ENCODE measurements at places on chromosomes 5 and 9.

- DNase-seq: no peak
These were observed 31.4 kb upstream of the ANKRD55 start for GRCh38 chr5:56264417-56265025.

- no peak for DNase-seq
These were observed 286.4 kb downstream of the EBF1 start for GRCh38 chr5:158813275-158813674.

GRCh38 chr9:33818167-33818846 lies 1.3 kb downstream of the UBE2R2 start:
- no peak for DNase-seq

- DNase-seq: peak; percentile 16
These were observed 40.5 kb upstream of the CTSL start for GRCh38 chr9:87685441-87685840.

DNA sequence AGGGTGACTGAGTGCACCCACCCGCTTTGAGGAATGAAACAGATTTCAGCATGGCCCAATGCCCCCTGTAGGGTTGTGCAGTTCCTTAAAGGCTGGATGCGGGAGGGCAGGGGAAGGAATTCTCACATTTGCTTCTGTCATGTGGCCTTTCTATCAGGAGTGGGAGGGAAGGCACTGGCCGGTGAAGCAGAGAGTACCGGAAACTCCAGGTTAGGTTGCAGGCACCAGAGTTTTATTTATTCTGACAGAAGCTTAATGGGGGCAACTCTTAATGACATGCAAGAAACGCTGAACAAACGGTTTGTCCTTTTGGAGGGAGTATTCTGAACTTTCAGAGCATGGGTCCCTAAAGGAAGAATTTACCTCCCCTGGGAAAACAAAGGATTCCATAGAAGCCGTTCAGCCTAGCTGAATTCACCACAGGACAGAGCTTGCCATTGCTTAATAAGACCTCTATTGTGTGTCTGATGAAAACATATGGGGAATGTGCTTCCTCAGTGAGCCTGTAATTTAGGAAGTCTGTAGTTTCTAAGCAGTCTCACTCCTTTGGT lies 44.1 kb upstream of the EQTN start:
- DNase-seq: no peak

DNA sequence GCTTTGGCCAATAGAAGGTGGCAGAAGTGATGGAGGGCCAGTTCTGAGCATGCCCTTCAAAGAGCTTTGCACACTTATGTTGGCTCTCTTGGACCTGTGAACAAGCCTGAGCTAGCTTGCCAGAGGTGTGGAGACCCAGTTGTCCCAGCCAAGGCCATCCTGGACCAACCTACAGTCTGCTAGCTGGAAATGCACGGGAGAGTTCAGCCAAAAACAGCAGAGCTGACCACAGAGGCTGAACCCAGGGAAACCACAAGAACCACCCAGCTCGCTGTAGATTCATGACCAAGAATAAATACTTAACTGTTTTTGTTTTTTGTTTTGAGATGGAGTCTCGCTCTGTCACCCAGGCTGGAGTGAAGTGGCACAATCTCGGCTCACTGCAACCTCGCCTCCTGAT lies 65.4 kb upstream of the HAND1 start:
- DNase-seq: no peak

DNA sequence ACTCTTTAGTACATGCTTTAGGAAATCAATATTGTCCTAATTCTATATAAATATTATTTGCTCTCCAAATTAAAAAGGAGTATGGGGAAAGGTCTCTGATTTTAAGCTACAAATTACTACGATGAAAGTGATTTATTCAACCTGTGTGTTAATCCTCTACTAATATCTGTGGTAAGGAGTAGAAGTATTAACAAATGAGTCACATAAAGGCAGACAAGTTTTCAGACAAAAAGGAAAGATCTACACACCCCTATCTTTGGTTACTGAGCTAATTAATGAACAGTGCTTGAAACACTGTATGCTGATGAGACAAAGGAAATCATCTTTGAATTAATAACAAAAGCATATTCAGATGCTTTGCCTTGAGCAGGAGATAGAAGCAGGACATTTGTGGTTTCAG lies 15.9 kb downstream of the LOX start:
- DNase-seq: no peak

- no peak for DNase-seq
These were observed 72.3 kb downstream of the NIPSNAP3B start for GRCh38 chr9:104836235-104836634.

- DNase-seq: no peak
These were observed 818.6 kb downstream of the CDH18 start for GRCh38 chr5:19169426-19169825.

- DNase-seq: no peak
These were observed 68.0 kb upstream of the MAMDC2 start for GRCh38 chr9:69975681-69976080.

DNA sequence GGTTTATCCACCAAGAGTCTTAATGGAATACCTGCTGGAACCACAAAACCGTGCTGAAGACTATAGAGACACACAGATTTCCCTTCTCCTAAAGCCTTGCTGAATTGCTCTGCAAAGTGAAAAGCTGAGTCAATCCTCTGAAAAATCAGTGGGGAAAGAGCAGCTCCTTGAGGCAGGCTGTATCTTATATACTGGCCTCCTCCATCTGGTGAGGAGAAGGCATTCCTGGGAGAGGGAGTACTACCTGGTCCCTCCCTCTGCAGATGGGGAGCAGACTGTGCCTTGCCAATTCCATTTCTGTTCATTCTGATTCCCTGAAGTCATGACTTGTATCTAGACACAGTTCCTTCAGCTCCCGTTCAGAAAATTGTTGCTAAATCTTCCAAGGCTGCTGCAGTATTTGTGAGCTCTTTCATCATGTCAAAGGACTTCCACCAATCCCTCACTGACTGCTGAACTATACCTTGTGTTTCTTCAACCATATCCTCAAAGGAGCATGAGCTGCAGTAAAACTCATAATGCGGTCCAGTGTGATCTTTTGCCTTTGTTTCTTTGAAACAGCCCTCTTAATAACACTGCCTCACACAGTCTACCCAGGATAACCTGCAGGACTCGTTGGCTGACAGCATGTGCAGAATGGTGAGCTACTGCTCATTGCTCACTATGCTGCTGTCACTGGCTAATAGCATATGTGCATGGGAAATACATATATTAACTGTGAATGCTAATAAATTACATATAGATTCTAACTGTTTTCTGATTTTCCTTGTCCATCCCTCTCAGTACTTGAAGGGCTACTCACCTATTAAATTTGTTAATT lies 84.5 kb downstream of the FOXD1 start:
- no peak for DNase-seq

GRCh38 chr5:178478370-178478769 lies 111.8 kb downstream of the COL23A1 start:
- DNase-seq: no peak

DNA sequence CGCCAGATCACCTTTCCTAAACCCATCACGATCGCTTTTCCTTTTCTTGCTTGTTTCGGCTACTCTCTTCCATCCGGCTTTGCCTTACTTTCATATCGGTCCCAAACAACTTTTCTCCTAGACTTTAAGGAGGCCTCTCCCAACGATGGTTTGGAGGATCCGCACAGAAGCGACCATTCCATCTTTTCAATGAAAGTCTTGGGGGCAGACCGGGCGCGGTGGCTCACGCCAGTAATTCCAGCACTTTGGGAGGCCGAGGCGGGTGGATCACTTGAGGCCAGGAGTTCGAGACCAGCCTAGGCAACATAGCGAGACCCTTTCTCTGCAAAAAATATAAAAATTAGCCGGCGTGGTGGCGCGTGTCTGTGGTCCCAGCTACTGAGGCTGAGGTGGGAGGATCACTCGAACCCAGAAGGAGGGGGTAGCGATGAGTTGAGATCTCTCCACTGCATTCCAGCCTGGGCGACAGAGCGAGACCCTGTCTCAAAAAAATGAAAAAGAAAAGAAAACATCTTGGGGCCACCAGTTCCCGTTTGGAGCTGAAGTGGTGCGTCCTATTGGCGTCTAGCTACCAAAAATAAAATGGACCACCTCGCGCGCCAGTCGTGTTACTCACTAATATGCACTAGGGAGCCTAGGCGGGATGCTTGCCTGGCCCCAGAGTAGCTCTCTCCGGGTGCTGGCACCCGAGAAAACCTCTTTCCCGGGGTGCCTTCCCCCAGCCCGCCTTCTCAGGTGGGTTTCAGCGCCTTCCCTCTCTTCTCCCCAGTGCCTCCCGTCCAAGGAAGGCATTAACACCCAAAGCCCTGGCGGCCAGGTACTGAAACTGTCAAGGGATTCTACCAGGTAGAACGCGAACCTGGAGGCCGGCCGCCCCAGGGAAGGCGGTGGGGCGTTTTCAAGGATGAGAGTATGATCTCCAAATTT lies 800 bp upstream of the AP3B1 start:
- DNase-seq: peak; percentile 29

DNA sequence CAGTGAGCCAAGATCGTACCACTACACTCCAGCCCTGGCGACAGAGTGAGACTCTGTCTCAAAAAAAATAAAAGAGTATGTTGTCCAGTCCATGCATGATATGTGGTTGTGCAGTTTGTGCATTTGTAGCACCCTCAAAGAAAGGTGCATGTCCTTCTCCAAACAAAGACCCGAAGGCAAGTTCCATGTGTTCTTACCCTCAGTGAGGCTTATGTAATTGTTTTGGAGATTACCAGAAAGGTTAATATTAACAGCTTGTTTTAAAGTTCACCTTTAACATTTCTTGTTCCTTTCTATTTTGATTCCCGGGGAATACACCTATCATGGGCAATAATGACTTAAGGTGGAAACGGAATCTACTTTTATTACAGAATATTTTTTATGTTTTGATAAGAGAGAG lies 22.3 kb downstream of the KIAA1191 start:
- DNase-seq: no peak

- no peak for DNase-seq
These were observed 150.7 kb upstream of the RASA1 start for GRCh38 chr5:87116825-87117512.

DNA sequence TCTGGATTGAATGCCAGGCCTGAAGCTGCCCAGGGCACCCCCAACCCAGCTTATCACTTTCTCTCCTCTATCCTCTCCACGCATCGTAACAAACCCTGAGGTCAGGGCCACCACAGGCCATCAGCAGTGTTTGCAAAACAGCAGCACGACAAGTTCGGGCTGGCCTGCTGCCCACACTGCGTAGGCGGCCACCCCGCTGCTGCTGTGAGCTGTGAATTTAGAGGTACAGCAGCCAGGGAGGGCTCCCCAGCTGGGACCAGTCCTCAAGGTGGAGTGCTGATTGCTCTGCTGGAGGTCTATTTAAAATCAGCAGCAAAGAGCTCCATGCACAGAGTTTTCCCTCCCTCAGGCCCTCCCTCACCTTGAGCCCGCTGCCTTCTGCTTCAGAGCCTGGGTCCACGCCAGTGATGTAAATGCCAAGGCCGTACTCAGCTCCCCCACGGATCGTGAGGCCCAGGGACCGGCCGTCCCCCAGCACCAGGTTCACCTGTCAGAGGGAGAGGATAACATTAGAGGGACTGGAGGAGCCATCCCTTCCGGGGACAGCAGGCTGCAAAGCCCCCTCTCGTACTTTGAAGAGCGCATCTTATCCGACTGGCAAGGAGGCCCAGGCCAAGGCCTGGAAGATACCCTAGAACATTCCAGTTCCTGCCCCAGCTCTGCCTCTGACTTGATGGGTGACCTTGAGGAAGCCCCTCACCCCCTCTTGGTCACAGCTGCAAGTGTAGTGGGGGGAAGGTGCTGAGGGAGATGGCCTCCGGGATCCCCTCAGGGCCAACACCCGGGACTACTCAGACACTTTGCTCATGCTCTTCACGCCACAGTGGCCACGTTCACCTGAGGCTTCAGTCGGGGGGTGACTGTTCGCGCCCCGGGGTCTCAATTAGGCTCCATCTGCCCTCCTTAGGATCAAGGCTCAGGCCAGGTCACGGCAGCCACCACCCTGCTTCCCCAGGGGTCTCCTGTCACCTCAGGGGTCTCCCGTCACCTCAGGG lies 39.1 kb downstream of the WHRN start:
- DNase-seq: no peak

GRCh38 chr9:126631254-126631653 lies 17.5 kb downstream of the LMX1B start:
- no peak for DNase-seq

DNA sequence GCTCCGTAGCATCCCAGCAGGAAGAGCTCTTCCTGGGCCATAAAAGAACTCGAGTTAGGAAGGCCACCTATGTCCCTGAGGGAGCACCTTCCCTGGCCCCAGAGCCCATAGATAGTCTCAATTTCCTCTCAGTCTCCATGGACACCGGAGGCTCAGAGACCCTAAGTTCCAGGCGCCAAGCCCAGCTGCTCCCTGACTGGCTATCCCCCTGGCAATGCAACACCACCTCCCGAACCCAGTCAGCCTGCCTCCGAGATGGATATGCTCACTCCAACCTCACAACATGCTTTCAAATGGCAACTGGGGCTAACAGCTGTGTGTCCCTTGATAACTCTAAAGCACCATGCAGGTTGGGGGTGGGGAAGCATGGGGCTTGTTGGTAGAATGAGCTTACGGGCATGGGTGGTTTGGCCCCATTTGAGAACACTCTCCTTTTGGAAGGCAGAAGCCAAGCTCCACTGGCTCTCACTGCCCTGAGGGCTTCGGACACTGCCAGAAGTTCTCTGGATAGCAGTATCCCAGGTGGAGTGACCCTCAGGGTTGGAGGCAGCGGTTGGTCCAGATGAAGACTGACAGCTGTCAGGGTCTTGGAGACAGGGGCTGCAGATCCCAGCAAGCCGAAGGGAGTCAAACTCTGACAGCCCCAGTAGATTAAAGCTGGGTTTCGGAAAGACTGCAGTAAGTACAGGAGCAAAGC lies 165.3 kb downstream of the PAX5 start:
- DNase-seq: no peak

- DNase-seq: no peak
These were observed 166.8 kb downstream of the ATP10B start for GRCh38 chr5:160685219-160685618.

DNA sequence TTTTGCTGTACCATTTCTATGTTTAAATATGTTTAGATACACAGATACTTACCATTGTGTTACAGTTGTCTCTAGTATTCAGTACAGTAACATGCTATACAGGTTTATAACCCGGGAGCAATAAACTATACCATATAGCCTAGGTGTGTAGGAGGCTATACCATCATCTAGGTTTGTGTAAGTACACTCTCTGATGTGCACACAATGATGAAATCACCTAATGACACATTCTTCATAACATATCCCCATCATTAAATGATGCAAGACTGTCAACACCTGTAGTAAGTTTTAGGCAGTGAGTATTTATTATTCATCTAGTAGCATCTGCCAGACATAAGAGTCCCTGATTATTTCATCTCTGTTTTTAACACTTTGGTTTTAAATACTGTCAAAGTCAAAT lies 7.3 kb upstream of the DHFR start:
- no peak for DNase-seq

GRCh38 chr5:10619649-10620048 lies 55.8 kb downstream of the ANKRD33B start:
- DNase-seq: no peak

GRCh38 chr9:130531670-130532069 lies 47.7 kb upstream of the FUBP3 start:
- DNase-seq: no peak

DNA sequence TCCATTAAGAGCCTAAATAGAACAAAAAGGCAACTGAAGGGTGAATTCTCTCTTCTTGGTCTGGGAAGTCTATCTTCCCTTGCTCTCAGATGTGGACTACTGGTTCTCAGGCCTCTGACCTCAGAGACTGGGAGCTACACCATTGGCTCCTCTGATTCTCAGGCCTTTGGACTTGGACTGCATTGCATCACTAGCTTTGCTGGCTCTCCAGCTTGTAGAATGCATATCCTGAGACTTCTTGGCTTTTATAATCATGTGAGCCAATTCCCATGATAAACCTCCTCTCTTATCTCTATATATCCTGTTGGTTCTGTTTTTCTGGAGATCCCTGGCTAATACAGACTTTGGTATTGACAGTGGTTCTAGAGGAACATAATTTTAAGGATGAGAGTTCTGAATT lies 89.8 kb downstream of the PSAT1 start:
- DNase-seq: no peak
